ENCODE measurements at places on chromosomes 5 and 9.

DNA sequence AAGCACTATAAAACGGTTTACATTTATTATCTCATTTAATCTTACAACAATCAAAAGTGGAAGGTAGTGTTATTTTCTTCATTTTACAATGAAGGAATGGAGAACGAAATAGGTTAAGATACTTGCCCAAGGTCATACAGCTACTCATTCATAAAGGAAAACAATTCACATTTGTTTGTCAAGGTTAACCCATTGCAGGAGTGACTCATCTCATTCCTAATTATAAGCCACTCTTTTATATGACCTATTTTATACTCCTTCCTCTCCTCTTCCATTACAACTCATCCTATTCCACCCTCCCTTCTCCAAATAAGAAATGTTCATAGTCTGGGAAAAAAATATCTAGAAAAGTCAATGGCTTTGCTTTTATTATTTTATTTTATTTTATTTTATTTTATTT, 29.6 kb downstream of the CRHBP start:
- no peak for DNase-seq

GRCh38 chr5:38551030-38552017, 5.1 kb downstream of the LIFR start:
- no peak for DNase-seq

DNA sequence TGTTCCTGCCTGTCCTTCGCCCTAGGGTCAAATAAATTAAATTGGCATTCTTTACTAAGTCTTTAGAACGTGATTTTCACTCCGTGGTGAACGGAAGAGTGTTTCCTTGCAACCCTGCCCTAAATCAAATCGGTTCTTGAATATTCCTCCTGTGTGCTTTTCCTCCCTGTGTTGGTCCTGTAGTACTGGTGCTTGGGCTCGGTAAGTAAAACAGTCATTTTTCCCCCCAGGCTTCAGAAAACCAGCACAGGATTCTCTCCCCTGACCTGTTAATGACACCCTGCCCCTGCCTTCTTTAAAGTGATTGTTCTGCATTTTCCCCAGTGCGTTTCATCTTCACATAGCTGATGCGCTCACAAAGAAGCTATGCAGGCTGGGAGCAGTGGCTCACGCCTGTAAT, 96.0 kb downstream of the AK8 start:
- DNase-seq, result no peak

DNA sequence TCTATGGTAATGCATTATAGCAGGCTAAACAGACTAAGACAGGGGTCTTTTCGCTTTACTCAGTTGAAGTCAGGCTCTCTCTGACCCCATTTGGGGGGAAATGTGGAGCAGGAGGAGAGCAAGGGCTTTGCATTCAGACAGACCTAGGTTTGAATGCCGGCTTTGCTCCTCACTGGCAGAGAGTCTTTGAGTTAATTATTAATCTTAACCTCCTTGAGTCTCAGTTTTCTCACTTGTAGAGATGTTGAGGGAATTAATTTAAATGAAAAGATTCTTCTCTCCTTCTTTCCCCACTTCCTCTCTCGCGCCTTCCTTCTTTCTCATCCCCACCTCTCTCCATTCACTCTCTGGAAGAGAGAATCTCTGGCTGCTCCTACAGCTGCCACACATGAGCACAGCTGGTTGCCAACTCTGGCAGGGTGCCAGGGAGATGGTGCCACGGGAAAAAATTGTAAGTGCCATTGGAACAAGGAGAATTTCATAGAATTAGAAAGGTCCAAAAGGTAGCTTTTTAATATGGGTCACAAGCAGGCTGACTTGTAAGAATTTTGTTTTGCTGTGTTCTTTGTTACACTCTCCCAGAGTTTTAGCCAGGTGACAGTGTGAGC, 25.2 kb upstream of the GLRA1 start:
- DNase-seq, result no peak

GRCh38 chr9:20476912-20477521, 145.3 kb downstream of the MLLT3 start:
- DNase-seq, result no peak

GRCh38 chr5:150078802-150079689, 7.3 kb downstream of the CSF1R start:
- DNase-seq, result no peak

GRCh38 chr5:113598926-113599325, 85.4 kb downstream of the YTHDC2 start:
- no peak for DNase-seq

DNA sequence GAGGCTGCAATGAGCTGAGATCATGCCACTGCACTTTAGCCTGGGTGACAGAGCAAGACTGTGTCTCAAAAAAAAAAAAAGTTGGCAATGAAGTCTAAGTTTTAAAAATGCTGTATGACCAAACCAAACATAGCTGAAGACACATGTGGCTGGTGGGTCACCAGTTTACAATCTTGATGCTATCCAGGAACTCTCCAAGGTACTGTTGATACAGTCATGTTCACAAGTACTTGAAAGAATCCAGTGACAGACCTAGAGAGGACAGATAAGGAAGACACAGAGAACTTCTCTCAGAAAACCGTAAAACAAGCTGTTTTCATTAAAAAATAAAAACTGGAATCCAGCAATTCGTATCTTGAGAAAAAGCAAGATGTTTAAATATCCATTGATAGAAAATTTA, 95.7 kb downstream of the ACTBL2 start:
- no peak for DNase-seq

DNA sequence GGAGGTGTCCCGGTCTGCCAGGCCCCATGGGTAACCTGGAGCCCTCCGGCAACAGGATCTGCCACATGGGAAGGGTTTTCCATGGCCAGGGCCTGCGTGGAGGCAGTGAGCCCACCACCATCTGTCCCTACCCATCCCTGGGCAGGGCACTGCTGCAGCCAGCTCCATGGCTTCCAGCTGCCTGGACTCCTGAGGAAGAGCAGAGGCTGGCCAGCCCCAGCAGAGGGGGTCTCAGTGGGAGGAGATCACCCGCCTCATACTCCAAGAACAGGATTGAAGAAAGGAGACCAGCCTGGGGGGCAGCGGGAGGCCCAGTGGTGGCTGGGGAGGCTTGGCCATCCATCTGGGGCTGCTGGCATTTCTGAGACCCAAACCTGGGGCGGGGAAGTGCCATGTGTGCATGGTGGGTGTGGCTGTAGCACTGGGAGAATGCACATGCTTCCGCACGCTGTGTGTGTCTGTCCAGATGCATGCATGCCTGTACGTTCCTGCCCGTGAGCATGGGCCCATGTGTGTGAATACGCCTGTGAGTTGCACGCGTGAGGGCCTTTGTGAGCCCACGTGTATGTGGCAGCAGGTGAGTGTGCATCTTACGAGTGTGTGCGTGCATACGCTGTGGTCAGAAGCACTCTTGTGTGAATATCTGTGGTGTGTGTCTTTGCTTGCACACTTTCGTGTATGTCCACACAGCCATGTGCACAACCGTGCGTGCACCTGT, 78.5 kb downstream of the LMX1B start:
- DNase-seq, result no peak

GRCh38 chr5:9156282-9156681, 389.6 kb downstream of the SEMA5A start:
- DNase-seq, result no peak

- peak; percentile 61 for DNase-seq
These were observed 9.7 kb downstream of the ORM2 start for GRCh38 chr9:114339130-114339908.

GRCh38 chr9:108125625-108126024, 636.1 kb upstream of the KLF4 start:
- DNase-seq, result no peak

GRCh38 chr5:61256474-61256873, 75.6 kb upstream of the ZSWIM6 start:
- no peak for DNase-seq

GRCh38 chr5:168890816-168891812, 311.9 kb upstream of the PANK3 start:
- no peak for DNase-seq

GRCh38 chr5:114988096-114988495, 181.6 kb downstream of the TRIM36 start:
- DNase-seq, result no peak

GRCh38 chr9:91334053-91334452, 27.7 kb downstream of the AUH start:
- DNase-seq, result no peak

GRCh38 chr9:91758491-91758981, 191.5 kb downstream of the ROR2 start:
- DNase-seq, result peak; percentile 6

DNA sequence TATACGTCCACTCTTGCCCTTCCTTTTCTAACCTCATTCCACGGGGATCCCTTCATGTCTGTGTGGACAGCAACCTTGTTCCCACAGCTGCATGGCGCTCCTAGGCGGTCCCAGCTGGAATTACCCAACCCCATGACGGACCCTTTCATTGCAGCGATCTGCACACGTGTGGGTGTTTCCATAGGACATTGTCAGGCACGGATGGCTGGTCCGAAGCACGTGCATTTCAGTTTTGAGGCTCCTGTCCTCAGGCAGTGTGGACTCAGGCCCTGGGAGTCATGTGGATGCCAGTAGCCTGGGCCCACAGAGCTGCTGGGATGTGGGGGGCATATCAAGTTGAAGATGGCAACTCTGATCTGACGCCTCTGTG, 15.0 kb downstream of the CARD19 start:
- DNase-seq, result no peak

DNA sequence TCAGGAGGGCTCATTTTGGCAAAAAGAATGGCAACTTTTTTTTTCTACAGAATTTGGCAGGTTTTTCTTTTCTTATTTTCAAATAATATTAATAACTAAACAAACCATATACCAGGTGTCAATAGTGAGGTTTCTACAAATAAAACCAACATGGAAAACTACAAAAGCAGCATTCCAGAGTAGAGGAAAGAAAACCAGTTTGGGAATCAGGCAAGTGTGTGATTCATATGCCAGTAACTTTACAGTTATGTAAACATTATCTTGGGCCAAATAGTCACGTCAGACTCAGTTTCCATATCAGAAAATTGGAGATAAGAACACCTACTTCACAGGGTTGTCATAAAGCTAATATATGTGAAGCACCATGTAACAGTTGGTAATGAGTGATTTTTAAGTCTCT, 51.7 kb downstream of the FBXW11 start:
- DNase-seq, result no peak

DNA sequence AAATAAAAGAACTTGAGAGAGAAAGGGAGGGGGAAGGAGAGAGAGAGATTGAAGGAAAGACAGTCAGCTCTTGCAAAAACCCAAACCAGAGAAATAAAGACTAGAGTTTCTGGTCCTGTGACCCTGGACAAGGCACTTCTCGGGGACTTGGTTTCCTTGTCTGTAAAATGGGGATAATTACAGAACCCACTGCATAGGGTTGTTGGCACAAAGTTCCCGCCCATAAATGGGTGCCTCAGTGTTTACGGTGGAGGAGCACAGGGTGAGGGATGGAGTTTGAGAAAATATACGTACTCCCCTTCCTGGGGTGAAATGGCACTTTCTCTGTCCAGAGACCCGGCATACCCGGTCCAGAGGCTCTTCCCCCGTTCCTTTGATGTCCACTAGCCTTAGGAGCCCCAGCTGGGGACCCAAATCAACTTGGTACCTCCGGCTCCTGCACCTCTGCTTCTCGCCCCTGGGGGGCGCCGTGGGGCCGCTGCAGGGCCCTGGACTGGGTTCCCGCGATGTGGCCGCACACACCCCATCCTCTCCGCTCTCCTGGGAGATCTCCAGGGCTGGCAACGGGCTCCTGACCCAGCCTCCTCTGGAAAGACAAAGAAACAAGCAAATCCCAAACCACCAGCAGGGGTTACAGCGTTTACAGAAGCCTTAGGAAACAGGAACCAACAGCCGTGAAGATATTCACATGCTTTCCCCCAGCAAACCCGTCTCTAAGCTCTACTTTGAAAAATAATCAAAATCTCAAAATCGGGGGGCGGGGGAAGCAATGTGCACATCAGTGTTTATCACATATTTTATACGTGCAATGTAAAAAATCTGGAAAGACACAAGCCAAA, 26.3 kb downstream of the PTGES start:
- DNase-seq, result peak; percentile 60

DNA sequence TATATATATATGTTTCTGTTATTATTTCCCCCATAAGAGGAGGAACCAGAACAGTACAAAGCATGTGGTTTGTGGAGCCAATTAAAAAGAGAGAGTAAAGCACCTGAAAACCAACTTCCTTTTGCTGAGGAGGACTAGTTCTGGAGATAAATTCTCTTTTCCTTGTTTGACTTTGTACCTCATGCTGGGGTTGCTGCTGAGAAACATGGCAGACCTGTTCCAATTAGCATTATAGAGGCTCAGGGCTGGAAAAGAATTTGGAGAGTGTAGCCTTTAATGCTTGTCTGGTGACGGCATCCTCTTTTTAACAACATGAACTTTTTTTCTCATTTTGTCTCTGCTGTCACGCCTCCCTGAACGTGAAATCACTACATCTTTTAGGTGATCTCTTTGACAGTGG, 32.8 kb upstream of the NMUR2 start:
- no peak for DNase-seq

- no peak for DNase-seq
These were observed 24.6 kb downstream of the LOX start for GRCh38 chr5:122053181-122054109.

GRCh38 chr5:32538031-32538547, 47.3 kb upstream of the SUB1 start:
- peak; percentile 54 for DNase-seq

- DNase-seq, result no peak
These were observed 202.5 kb downstream of the CDK5RAP2 start for GRCh38 chr9:120377268-120378159.

- DNase-seq, result no peak
These were observed 8.5 kb upstream of the PHF19 start for GRCh38 chr9:120885457-120885856.

GRCh38 chr5:123244458-123244857, 155.4 kb downstream of the PRDM6 start:
- DNase-seq, result no peak

DNA sequence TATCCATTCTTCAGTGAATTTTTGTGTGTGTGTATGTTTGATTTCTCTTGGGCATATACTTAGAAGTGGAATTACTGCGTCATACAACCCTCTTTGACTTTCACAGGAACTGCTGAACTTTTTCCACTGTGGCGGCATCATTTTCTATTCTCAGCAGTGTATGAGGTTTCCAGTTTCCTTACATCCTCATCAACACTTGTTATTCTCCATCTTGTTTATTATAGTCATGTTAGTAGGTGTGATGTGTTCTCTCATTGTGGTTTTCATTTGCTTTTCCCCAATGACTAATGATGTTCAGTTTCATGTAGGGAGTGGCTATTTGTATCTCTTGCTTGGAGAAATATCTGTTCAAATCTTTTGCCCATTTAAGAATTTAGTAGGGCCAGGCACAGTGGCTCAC, 2.6 kb downstream of the ZNF79 start:
- no peak for DNase-seq

DNA sequence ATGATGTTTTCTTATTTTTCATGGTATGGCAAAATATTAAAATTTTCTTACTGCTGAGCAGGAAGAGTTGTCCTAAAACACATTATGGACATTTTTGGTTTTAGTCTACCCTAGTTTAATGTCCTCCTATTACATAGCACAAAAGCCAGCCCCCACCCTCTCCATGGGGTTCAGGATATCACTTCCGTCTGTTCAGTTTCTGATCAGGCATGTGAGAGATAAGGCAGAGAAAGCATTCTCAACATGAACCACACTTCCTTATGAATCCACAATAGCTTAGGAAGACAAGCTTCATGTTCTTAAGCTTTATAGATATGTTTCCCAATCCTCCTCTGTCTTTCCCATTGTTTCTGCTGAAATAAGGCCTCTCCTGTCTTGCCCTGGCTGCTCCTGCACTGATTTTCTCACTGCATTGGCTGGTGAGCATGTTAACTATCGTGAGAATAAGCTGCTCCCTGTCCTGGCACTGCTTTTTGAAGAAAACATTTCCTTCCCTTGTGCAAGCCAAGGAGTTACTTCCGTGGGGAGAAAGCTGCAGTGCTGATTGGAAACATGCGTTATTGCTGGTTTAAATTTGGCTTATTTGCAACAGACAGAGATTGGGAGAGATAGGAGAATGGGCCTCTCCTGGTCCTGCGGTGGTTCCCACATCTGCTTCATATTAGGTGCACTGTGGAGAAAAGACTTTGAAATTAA, 260.3 kb upstream of the RPS23 start:
- DNase-seq, result no peak

Measured in CD4-positive, alpha-beta T cell treated with Interleukin-10 for 1 hour (primary cell).